Suppressor macrophage treated with lipopolysaccharide for 4 hours (primary cell): ENCODE measurements at places on chromosomes 3 and 15.

DNA sequence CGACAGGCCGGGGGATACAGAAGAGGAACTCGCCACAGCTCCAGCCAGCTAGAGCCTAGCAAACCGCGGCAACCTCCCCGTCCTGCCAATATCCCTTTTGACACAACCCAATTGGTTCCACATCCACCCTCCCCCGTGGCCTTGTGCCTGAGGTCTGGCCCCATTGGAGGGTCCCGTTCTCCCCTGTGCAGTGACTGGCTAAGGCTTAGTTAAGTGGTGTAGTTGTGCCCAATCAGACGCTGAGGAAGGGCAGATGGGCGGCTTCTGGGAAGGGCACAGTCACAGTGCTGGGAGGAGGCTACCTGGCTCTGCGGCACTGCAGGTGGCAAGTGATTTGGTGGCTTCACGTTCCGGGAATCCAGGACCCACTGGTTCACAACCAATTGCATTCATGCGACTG lies 78.6 kb downstream of the SNRK start:
- no peak for DNase-seq

DNA sequence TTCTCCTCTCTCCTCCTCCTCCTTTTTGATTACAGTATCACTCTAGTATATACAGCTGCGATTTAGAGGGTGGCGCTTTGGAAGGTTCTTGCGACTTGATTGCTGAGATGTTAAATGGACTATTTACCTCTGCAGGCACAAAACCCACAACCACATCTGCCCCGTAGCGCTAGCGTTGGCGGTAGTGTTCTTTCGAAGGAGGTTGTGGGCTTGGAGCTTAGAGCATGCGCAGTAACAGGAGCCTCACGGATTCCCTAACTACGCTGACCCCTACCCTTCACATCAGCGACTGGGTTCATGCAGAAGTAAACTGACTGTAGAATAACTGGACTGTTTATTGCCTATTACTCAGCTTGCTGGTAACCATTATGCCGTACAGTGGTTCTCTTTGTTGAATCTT lies 58.0 kb downstream of the CGGBP1 start:
- DNase-seq: no peak

- no peak for DNase-seq
These were observed 50.4 kb upstream of the TBC1D21 start for GRCh38 chr15:73822998-73823397.

DNA sequence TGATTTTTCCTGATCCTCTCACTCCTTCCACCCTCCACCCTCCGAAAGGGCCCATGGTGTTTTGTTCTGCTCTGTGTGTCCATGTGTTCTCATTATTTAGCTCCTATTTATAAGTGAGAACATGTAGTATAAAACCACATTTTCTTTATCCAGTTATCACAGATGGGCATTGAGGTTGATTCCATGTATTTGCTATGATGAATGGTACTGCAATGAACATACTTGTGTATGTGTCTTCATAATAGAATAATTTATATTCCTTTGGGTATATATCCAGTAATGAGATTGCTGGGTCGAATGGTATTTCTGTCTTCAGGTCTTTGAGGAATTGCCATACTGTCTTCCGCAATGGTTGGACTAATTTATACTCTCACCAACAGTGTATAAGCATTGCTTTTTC lies 126.0 kb downstream of the IMPG2 start:
- no peak for DNase-seq

GRCh38 chr3:8914491-8914890 lies 48.8 kb downstream of the RAD18 start:
- no peak for DNase-seq

DNA sequence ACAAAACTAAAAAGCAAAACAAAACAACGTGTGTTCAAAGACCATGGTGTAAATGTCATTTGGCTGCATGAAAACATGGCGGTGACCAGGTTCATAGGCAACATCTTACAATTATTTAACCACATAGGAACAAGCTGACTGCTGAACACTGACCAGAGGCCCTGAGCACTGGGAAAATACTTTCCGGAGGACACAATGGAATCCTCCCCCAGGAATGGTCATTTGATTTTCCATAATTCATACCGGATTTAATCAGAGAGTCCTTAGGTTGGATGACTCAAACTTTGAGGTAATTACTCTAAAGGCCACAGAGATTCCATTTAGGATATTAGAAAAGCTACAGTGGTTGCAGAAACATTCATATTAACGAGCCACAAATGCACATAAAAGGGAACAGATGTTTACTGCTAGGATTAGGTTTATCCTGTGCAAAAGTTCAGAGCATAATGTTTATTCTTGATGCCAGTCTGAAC lies 254.7 kb downstream of the NR1D2 start:
- no peak for DNase-seq
